SJSA1 (cell line): ENCODE measurements at places on chromosomes 3 and 15. TPM values are rescaled to one million over a fixed set of nuclear protein-coding genes. Genes with fewer than 3 reads are reported as not detected.

Gene FGF12
- total RNA-seq: not detected in 2 replicates

Gene GPR171
- total RNA-seq: not detected in 2 replicates

Gene MEX3B
- 18.4 and 20.4 TPM in 2 replicates for total RNA-seq

Gene CYP1A1
- total RNA-seq: 0.18 TPM in 1 of 2 replicates, not detected in the other

Gene CNTN6
- total RNA-seq: not detected in 2 replicates

Gene NOX5
- not detected in 2 replicates for total RNA-seq

Gene PDIA5
- 7.0 and 7.7 TPM in 2 replicates for total RNA-seq

Gene GOLGA8O
- total RNA-seq: not detected in 2 replicates

DNA sequence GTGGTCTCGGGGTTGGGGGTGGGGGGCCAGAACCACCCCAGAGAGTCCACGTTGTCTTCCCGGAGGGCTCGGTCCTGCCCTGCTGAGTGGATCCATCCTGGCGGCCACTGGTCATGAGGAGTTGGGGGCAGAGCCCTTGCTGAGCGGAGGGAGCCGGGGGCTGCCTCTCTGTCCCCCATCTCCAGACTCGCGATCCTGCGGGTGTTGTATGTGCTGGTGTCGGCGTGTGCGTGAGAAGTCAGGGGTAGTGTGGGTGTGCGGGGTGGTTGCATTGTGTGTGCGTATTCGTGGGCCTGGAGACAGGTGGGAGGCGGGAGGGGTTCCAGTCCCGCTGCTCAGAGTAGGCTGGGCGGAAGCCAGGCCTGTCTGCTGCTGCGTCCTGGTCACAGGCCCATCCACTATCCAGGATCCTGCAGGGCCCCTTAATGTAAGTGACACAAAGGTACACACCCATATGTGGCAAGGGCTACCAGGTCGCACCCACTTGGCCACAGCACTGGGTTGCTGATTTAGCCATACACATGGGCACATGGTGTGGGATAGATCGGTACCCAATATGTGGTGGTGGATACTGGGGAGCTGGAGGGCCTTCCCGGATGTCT, 30.7 kb downstream of the NBEAL2 start:
- no peak for DNase-seq

- no peak for DNase-seq
Measured at GRCh38 chr3:18634461-18634860, 209.3 kb upstream of the SATB1 start.

GRCh38 chr3:156587760-156588069, 32.8 kb upstream of the SSR3 start:
- no peak for DNase-seq

DNA sequence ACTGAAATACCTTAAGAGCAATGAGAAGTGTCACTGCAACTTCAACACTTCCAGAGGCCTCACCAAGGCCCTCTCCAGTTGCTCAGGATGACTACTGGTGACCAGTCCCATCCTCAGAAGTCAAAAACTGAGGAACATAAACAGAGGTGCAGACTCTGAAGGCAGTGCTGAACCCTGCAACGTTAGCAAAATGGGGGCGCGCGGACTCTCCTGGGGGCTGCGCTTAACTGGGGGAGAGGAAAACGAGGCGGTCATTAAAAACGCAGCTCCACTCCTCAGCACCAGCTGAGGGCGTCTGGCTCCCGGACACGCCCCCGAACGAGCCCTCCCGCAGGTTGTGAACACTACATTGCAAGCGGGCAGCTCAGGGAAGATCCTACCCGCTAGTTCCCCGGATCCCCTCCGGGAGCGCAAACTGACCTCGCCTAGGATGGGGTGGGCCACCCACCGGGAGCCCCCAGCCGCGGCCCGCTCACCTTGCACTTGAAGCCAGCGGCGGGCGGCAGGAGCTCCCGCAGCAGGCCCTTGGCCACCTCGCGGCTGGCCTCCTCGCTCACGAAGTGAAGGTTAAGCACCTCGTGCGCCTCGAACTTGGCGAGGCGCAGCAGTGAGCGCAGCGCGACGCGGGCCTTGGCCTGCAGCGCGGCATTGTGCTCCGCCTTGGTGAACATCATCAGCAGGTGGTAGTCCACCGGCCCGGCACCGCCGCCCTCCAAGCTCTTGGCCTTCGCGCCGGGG, 711 bp downstream of the XXYLT1 start:
- DNase-seq: peak; percentile 59

DNA sequence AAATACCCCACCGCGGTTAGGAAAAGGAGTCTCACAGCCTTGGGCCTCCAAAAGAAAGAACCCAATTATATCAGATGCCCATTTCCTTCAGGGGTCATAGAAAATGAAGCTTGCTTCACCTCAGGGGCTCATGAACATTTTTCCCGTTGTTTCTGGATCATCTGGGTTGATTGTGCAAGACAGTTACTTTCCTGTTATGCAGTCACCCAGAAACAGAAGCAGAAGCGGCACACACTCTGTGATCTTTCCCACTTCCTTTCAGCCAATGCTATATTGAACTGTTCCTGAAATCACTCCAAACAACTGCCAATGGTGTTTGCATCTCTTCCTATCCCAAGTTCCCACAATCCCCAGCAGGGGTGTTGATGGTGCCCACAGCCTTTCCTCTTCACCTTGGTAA, 295.6 kb upstream of the RASGRP1 start:
- DNase-seq: no peak

DNA sequence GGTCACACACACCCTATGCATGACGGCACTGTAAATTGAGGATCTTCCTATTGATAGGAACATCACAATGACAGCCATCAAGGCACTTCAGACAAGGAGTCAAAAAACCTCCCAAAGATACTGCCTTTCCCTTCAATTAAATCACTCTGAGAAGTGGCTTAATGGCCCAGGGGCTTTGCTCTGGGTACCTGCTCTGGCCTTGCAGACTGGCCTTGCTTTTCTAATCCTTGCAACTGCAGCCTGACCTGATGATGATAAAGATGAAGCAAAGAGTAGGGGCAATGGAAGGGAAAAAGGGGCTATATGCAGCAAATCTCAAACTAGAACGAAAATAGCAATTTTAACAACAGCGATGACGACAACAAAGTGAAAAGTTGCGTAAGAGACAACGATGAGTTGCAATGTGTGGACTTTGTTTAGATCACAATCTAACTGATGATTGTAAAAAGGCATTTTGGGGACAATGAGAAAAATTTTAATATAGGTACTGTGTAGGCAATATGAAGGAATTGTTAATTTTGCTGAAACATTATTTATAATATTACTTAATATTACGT, 14.6 kb downstream of the ADAMTS9 start:
- no peak for DNase-seq

DNA sequence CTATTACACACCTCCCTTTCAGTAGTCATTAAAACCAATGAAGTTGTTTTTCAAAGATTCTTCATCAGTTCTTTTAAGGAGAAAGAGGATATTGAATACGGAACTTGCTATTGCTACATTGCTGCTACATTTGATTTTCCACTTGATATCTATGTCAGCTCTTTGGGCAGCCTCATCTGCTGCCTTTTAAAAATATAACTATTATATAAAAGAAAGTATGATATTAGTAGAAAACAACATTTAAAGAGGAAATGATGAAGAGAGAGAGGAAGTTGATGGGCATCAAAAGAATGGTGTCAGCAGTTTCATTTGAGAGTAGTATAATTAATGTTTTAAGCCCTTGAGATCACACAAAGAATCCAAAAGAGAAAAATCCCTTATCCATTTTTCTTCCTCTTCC, 171.4 kb downstream of the NFKBIZ start:
- no peak for DNase-seq

- DNase-seq: peak; percentile 76
Measured at GRCh38 chr3:192892981-192893700, 24.5 kb downstream of the MB21D2 start.

GRCh38 chr15:45162771-45163507, 24.8 kb downstream of the SHF start:
- DNase-seq: peak; percentile 74

DNA sequence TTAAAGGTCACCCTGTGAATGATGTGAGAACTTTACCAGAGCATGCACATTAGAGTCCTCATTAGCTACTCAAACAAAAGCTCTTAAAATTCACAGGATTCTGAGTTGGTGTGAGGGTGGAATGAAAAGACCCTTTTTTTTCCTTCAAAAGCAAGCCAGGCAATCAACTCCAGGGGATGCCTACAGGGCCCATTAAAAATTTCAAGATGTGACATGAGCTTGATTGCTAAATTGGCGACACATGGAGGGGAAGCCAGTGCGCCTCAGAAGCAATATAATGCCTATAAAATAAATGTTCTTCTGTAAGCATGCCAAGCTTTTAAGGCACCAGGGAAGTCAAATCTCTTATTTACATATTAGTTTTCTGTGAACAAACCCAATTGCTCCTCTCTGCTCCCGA, 328.8 kb upstream of the SUCLG2 start:
- no peak for DNase-seq

- no peak for DNase-seq
Measured at GRCh38 chr3:49277383-49277775, 347 bp upstream of the C3orf62 start.

DNA sequence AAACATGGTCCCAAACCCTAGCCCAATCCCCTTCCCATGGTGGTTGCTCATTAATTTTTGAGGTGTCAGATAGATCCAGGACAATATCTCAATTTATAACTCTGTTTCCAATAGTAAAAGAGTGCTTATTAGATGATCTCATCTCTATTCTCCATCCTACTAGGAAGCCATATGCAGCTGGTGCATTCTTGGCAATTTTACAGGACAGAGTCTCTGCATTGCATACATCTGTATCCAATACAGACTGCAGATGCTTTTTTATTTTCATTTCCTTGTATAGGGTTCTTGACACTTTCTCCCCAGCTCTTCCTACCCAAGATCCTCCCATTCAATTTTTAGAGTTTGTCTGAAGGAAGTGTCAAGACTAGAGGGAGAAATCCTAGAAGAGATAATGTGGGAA, 194.8 kb upstream of the DPH6 start:
- no peak for DNase-seq

DNA sequence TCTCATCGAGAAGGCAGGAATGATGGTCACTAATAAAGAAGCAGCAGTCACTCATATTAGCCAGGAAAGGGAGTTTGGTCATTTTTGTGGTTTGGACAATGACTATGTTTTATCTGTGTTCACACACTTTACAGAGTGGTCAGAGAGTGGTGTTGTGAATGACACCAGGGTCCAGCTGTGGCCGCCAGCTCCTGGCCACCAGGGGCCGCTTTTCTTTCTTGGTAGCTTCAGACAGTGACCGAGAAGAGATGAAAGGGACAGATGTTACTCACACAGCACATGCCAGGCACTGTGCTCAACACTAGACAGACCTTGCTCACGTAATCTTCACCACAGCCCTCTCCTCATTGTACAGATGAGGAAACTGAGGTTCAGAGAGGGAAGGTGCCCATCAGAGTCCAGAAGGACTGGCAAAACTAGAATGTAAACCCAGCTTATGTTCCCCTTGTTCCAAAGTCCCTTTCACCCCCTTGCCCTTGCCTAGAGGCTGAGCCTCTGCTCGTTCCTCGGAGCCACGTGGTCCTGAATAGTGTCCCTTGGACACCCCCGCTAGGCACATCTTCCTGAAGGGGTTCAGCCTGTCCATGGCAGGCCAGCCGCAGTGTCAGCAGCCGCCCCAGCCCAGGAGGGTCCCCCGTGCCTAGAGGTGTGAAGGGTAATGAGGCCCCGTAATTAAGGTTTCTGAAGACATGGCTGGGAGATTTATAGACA, 55.6 kb downstream of the CYP11A1 start:
- DNase-seq: peak; percentile 58

GRCh38 chr3:36362216-36362615, 18.1 kb upstream of the STAC start:
- no peak for DNase-seq

DNA sequence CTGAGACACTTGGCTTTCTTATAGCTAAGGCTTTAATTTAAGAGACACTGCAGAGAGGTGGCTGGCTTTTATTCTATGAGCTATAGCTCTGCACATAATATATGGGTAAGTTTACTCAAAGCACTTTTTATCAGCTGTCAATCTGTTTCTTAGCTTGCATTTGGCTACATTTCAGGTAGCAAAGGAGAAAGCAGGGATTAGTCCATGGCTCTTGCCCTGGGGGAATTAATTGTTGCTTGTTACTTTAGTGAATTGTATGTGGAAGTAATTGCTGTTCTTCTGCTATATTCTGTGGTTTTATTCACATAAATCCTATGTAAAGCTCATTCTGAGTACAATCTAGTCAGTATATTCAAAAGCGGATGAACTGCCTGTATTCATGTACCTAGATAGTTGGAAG, 14.4 kb upstream of the CCDC39 start:
- DNase-seq: no peak

GRCh38 chr3:58798312-58798711, 131.7 kb upstream of the FAM3D start:
- no peak for DNase-seq

GRCh38 chr3:100941041-100941440, 52.2 kb downstream of the ABI3BP start:
- no peak for DNase-seq

DNA sequence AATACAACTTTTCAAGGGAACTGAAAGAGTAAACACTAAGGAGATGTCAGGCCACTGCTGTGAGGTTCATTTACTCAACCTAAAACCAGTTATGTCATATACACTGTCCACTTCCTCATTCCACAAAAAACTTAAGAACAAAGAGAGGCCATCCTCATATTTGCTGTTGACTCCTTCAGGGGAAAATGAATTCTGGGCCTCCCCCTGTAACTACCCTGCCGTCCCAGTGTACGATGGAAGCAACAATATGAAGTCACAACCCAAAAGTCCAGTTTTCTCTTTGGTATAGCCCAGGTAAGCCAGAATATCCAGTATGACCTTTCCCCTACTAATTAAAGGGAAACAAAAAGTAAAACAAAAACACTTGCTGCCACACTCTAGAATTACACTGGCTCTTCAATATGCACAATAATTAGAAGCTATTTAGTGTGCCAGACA, 16.2 kb downstream of the CEP152 start:
- peak; percentile 62 for DNase-seq
